ENCODE measurements at places on chromosomes 7 and 10.
A peak's percentile ranks its signal among the peaks of the same experiment; 100 is the strongest.

GRCh38 chr10:86438091-86438749 lies 71.6 kb upstream of the GRID1 start:
- no peak for DNase-seq

DNA sequence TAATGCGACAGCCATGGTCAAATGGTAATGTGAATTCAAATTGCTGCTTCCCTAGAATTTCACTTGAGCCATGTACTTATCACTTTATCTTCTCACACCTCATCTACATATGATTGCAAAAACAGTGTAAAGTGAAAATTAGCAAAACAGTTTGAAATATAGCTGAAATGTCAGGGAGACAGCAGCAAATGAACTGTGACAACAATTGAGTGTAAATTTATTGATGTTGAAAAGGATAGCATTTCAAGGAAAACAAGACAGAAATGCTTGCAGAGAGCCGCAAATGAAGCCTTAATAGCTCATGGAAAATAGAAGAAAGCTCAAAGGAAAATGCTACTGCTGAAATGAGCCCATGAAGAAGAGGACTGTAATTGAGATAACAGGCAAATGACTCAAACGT lies 516.2 kb upstream of the POT1 start:
- no peak for DNase-seq

- DNase-seq: peak; percentile 31
Measured at GRCh38 chr7:12607134-12607533, 36.6 kb downstream of the SCIN start.

DNA sequence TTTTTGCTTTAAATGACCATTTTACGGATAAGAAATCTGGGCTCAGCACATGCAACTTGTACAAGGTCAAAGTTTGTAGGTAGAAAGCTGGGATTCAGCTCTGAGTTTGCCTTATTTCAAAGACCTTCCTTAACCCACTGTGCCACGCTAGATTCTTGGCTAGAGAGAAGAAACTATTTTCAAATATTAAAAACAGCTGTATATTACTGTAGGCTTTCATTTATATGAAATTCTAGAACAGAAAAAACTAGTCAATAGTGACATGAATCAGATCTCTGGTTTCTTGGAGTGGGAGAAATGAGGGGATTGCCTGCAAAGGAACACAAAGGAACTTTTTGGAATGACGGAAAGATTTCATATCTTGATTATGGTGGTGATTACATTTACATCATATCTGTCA lies 53.0 kb upstream of the C1GALT1 start:
- DNase-seq: no peak

- DNase-seq: no peak
Measured at GRCh38 chr10:71748671-71749191, 24.6 kb downstream of the VSIR start.

DNA sequence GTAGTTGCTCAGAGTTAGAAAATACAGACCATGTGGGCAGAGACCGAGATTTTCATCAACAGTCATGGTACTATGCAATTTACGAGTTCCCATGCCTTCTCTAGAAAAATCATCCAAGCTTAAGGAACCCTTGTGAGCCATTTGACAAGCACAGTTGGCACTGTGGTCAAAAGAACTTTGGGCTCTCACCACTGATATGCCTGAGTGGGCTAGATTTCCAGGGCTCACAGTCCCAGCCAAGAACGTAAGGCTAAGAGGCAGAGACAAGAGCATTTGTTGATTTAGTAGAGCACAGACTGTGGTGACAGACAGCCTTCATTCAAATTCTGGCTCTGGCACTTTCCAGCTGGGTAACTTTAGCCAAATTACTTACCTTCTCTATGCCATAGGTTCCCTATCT lies 407.0 kb downstream of the SORCS1 start:
- DNase-seq: no peak

GRCh38 chr7:46068159-46068558 lies 147.1 kb upstream of the IGFBP3 start:
- no peak for DNase-seq

DNA sequence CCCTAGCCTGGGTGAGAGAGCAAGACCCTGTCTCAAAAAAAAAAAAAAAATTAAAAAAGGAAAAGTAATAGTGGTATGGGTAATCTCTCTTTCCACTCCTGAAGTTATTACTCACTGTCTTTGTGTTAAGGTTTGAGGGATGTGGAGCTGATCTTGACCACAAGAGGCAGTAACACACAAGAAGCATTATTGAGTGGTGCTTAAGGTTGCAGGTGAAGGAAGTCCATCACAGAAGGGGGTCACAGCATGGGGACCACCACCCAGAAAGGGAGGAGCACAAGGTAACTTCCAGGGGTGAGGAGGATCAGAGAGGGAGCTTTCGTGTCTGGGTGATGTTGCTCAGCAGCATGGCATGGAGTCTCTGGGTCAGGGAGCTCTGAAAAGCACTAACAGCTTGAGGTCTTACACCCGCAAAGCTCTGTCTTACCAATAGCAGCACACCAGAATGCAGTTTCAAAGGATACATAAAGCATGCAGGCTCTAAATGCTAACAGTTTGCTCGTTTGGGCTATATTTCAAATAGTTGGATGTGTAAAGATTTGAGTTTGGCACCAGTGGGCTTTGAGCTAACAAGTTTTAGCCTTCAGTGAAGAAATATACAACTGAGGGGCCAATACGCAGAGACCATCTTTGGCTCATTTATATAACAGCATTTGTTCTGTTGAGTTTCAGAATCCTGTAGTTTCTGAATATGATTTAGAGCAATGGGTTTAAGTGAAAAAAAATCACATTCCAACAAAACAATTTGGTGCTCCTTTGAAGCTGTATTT lies 100.4 kb upstream of the DNAJC1 start:
- no peak for DNase-seq

GRCh38 chr10:62459072-62459471 lies 84.9 kb downstream of the ZNF365 start:
- DNase-seq: peak; percentile 83

DNA sequence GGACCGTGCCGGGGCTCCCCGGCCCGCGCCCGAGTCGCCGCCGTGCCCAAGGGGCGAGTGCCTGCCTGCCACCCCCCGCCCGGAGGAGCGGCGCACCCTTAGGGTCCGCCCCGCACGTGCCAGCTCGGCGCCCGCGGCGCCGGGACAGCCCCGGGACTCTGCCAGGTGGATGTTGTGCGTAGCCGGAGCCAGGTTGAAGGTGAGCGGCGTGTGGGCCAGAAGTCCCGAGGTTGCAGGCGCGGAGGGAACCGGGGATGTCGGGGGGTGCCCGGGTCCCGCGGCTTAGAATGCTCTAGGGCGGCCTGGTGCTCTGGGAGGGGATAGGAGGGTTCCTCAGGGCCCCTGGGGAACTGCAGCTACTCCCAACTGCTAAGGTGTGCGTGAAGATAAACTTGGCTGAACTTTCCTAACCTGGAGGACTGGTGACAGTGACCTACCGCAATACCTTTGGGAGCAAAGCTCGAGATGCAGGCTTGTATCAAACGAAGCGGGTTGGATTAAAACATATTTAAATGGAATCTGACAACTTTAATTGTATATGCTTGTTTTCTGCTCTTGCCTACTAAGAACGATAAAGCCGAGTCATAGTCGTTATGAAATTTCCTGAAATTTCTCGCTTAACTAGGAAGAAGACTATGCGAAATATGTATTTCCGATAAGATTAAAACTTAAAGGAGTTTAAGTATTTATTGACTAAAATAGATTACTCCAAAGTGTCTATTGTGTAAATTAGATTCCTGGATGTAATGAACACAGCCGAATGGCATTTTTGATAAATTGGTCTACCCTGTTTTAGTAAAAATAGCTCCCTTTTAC lies at the start of gene CUX1:
Gene CUX1, plus strand, starts transcription at position 156 of the 816 bp plus-strand sequence. Its CDS starts 14 bp downstream, at position 170.
- peak; percentile 27 for DNase-seq

DNA sequence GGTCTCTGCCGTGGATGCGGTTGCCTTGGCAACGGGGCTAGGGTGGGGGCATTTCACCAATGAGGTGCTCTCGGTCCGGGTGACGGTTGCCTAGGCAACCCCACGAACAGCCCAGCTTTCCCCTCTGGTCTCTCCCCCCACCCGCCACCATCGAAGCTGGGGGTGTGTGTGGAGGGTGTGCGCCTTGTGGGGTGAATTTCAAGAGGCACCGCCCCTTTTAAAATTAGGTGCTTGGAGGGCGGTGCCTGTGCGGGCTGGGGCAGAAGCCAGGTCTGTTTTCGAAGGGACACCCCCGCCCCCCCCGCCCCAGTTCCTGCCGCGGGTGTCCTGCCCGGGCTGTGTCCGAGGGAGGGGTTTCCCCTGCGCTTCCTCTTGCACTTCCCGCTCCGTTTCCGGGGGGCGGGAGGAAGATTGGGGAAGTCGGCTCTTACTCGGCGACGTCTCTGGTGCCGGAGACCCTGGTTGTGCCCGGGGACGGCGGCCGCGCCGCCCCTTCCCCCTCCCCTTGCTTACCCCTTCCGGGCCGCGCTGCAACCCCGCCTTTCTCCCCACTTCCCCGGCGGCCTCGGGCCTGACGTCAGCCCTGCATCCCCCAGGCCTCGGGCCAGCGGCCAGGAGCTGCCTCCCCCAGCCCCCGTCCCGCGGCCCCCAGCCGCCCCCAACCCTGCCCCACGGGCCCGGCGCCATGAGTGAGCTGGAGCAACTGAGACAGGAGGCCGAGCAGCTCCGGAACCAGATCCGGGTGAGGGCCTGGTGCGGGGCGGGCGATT lies 2.2 kb downstream of the GNB2 start:
- DNase-seq: peak; percentile 76

GRCh38 chr7:128267595-128267924 lies 26.5 kb downstream of the LEP start:
- no peak for DNase-seq

DNA sequence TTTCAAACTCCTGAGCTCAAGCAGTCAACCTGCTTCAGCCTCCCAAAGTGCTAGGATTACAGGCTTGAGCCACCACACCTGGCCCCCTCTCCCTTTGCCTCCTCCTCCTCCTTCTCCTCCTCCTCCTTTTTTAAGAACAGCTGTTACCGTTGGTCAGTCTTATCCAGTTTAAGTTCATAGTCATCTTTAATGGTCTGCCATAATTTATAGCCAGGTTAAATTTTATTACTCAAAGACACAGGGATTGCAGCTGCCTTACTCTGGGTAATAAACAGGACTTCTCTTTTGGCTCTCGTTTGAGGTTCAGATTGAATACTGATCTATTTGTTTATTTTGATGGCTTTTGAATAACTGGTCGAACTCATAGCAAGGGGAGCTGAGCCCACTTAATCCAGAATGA lies 35.2 kb downstream of the ATOH7 start:
- no peak for DNase-seq

DNA sequence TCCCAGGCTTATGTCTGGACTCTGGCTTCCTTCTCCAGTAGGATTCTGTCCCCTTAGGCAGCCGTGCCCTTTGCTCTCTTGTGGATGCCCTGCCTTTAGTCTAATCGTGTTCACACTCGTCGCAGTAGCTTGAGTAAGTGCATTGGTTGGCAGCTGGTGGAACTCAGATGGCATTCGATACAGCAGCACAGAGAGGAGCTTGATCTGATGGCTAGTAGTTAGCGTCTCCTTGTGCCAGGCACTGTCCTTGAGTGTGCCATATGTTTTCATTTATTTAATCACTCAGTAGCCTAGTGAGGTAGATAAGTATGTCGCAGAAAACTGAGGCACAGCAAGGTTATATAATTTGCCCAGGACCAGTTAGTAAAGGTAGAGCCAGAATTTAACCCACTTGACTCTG lies 18.2 kb upstream of the PARP12 start:
- DNase-seq: no peak

DNA sequence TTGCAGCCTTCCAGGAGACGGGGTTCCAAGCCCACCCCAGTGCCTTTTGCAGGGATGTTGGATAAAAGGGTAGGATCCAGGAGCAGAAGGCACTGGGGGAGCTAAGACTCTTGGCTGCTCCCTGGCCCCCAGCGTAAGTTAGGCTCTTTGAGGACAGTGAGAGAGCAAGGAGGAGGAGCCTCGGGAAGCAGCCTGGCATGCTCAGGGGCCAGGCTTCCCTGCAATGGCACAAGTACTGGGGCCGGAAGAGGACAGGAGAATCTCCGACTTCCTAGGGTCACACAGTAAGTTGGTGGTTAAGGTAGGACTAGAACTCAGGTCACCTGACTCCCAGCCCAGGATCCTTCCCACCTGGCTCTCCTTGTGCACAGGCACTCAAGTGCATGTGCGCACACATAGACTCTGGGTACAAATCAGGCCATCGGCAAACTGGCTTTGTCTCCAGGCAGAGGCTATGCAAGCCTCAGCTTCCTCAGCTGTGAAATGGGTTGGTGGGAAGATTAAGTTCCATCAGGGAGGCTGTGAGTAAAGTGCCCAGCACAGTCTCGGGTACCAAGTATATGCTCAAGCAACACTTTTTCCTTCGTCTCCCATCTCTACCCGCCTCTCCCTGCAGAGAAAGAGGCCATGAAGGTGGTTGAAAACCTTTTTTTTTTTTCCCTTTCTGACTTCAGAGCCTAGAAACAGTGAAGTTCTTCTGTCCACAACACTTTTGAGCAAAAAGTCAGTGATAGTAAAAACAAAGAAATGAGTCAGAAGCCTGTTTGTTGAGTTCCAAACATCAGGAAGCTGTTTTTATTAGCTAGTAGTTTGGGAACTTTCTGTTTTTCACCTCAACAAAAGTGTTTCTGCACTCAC lies 79.1 kb downstream of the NEURL1 start:
- DNase-seq: no peak

GRCh38 chr7:10474048-10474447 lies 499.6 kb upstream of the PHF14 start:
- DNase-seq: no peak

DNA sequence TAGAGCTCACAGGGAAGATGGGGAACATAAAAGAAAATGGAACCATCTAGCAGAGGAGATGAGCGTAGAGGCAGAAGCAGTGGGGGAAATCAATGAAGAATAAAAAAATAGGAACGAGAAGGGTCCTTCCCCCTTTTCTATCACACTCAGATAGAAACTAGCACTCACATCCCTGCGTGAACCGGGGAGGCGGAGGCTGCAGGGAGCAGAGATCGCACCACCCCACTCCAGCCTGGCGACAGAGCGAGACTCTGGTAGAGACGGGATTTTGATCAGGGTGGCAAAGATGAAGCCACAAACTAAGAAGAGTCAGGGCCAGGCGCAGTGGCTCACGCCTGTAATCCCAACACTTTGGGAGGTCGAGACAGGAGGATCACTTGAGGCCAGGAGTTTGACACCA lies 64.7 kb upstream of the ECHDC3 start:
- DNase-seq: no peak

Data from fibroblast of skin of right biceps (primary cell).